ENCODE measurements at places on chromosomes 7 and 10.

GRCh38 chr7:46747869-46748576 is 827.0 kb upstream of the IGFBP3 start:
- no peak for DNase-seq

GRCh38 chr7:112080441-112080840 is 125.8 kb downstream of the DOCK4 start:
- no peak for DNase-seq

DNA sequence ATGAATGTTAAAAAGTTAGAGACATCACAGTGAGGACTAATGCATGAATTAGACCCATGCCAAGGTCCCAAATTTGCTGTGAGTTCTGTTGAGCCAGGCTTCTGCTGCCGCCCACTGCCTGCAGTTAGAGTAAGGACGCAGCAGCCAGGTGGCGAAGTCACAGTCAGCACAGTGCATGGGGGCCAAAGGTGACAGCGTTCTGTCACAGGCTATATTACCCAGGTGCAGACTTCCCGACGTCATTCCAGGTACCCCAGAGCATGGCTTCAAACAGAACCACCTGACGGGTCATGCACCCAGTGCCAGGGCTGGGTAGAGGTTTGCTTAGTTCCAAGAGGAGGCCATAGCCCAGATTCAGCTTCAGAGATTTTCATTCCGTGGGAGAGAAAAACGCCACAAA is 33.9 kb upstream of the HMX3 start:
- DNase-seq, result no peak

DNA sequence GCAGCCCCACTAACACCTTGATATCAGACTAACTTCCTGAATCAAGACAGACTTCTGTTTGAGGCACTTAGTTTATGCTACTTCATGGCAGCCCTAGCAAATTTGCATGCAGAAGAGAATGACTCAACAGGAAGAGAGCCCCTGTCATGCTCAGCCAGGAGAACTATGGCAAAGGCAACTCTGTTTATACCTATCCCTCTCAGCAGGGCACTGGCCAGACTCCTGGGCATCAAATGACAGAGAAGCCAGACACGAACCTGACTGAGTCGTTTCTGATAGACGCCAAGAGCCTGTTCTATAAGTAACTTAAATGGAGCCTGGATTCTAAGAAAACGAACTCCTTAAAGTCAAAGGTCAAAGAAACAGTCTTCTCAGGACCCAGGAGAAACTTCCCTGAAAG is 50.9 kb upstream of the UNC5B start:
- DNase-seq, result no peak

- DNase-seq, result no peak
These were observed 547 bp downstream of the DDIT4 start for GRCh38 chr10:72274213-72274729.

DNA sequence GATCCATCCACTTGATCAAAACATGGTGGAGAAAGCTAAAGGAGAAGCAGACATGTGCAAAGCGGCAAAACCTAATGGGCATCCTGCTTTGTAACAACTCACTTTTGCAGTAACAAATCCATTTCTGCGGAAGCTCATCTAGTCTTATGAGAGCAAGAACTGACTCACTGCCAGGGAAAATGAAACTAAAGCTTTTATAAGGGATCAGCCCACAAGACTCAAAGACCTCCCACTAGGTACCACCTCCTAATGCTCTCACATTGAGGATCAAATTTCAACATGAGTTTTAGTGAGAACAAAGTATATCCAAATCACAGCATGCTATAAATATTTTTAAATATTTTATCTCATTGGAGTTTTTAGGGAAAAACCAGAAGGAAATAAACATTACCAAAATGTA is 120.1 kb upstream of the GNAI1 start:
- DNase-seq, result no peak

- DNase-seq, result no peak
These were observed 148.8 kb downstream of the PPP1R9A start for GRCh38 chr7:95056107-95056739.

GRCh38 chr7:43792471-43793150 is 34.1 kb downstream of the BLVRA start:
- no peak for DNase-seq

DNA sequence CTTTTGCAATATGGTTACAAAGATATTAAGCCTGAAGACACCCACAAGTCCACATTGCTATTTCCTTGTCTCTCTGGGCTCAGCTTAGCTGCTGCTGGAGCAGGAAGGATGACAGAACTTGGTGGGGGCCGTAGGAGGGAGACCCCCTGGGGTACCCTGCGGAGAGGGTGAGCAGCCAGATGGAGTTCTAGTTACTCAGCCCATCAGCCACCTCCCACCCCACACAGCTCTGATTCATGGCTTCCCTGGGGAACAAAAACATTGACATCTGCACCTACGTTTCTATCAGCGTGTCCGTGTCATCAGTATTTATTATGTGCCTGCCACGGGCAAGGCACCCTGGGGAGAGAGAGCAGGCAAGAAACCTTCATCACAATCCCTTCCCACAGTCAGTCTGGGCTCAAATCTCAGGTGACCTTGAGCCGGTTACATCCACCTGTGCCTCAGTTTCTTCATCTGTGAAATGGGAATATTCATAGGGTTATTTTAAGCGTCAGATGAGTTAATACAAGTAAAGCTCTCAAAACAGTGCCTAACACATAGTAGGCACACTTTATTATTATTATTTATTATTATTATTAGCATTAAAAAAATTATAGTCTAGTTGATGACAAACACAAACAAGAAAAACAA is 131.5 kb downstream of the C10orf105 start:
- DNase-seq, result no peak

Measured in stimulated activated CD8-positive, alpha-beta memory T cell treated with anti-CD3 and anti-CD28 coated beads, Interleukin-15, amount 100 ng/mL, for 24 hours (primary cell).